CD4-positive, alpha-beta T cell (primary cell): ENCODE measurements at places on chromosomes 11 and 22.
A peak's percentile ranks its signal among the peaks of the same experiment; 100 is the strongest.

GRCh38 chr11:90593099-90593498 is 370.2 kb upstream of the CHORDC1 start:
- DNase-seq = no peak

DNA sequence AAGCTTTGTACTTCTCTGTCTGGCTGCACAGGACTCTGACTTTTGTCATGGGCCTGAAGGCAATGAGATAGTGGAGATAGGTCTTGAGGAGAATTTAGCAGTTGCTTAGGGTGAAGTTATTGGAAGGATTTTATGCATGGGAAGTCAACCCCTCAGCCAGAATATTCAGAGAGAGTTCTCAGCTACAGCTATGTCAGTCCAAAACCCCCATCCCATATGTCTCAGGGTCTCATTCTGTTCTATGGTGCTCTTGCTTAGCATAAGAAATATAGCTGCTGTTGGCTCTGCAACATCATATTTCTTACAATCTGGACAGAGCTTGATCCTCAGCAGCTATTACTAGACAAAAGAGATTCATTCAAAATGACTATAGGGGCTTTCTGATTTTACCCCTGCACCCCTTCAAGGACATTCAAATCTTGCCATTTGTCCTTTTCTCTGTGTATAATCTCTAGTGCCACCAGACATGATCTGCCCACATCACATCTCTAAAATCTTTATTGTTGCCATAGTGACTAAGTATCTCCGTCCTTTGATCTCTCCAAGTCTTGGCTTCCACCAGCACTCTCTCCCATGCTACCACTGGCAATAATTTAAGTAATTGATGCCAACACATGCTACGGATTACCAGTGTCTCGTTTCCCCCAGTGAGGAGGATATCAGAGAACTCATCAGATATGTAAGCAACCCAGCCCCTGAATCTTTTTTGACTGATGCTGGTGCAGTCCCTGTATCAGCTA is 327.1 kb upstream of the ISX start:
- DNase-seq = no peak

GRCh38 chr11:29844701-29845379 is 172.0 kb downstream of the KCNA4 start:
- no peak for DNase-seq

DNA sequence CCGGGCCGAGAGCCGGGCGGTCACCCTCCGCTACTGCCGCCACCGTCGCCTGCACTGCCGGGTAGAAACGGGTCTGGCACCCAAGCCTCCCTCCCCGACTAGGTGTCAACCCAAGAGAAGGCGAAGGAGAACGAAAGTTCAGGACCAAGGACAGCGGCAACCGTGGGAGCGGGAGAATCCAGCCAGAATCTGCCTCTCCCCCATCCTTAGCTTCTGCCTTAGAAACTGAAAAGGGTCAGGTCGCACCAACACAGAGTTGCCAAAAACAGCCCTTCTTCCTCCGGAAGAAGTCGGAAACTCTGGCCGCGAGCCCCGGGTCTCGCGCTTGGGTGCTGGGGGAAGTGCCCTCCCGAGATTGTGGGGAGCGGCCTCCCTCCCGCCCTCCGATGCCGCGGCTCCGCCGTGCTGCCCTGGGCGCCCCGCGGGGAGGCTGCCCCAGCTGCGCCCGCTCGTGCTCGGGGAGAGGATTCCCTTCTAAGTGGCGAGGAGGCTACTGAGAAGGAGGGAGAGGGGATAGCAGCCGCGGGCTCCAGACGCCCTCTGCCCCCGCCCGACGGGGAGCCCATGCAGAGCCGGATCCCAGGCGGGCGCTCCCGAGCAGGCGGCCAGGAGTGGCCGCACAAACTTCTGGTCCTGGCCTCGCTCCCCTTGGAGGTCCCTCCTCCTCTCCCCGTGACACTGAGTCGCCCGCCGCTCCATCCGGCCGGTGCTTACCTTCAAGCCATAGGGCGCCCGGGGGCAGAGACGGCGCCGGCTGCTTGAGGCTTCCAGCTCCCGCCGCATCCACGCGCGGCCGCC is 637 bp downstream of the DRD2 start:
- DNase-seq = peak; percentile 59

DNA sequence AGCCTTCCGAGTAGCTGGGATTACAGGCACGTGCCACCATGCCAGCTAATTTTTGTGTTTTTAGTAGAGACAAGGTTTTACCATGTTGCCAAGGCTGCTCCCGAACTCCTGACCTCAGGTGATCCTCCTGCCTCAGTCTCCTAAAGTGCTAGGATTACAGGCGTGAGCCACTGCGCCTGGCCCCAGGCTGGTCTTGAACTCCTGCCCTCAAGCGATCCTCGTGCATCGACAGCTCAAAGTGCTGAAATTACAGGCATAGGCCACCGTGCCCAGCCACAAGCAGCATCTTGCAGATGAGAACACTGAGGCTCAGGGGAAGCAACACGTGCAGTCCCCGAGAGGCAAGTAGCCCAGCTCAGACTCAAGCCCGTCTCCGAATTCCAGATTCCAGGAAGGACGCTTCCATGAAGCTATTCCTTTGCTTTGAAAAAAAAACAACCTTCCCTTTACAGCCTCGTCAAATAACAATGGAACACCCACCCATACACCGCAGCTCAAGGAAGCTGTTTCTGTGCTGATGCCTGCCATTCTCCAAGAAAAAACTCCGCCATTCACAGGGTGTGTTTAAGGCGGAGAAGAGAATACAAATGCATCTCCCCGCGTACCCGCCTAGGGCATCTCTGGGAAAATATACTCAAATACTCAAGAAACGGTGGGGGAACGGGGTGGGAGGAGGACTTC is 34.5 kb upstream of the PDGFB start:
- DNase-seq = no peak

GRCh38 chr11:131724436-131724975 is 354.1 kb downstream of the NTM start:
- DNase-seq = no peak

DNA sequence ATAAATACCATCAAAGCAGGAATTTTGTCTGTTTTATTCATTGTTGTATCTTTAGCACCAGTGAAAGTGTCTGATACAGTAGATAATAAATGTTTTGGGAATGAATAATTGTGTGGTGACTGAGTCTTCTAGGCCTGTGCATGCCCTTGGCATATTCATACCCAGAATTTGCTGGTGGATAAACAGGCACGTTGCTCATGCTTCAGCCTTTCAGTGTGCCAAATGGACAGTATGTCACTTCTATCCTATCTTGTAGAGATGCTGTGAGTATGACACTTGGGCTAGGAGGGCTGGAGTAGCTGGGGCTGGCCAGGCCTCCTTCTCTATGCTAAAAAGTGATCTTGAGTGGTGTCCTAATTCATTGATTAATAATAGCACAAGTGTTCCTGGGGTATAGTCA is 287.3 kb upstream of the DDI1 start:
- no peak for DNase-seq

DNA sequence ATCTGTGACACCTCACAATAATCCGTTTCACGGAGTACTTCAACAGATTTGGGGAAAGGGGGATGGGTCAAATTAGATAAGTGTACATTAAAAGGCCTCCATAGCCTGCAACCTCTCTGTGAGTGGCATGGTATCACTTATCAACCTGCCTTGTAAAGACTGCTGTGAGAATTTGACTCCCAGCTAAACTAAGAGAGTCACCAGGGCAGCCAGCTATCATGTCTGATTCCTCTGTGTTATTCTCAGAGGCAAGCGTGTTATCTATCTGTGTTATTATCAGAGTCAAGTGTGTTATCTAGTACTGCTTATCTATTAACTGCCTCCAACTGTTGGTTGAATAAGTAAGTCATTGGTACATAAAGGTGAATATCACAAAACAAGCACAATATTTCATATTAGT is 4.1 kb upstream of the FAM83F start:
- no peak for DNase-seq

DNA sequence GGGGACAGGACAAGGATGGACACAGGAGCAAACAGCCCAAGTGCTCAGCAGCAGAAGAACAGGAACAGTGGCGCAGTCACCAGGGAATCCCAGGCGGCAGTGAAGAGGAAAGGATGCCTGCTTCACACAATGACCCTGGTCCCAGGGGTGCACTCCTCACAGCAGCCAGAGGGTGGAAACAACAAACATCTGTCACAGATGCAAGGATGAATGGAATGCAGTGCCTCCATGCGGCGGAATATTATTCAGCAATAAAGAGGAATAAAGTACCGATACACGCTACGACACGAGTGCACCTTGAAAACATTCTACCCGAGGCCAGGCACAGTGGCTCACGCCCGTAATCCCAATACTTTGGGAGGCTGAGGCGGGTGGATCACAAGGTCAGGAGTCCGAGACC is 12.7 kb downstream of the CSNK1E start:
- no peak for DNase-seq
